ENCODE measurements at places on chromosomes 6 and 20.
A peak's percentile ranks its signal among the peaks of the same experiment; 100 is the strongest.

GRCh38 chr20:38620441-38620840, 18.8 kb downstream of the ARHGAP40 start:
- DNase-seq: no peak

- no peak for DNase-seq
These were observed 300.3 kb downstream of the PRL start for GRCh38 chr6:21996425-21997118.

DNA sequence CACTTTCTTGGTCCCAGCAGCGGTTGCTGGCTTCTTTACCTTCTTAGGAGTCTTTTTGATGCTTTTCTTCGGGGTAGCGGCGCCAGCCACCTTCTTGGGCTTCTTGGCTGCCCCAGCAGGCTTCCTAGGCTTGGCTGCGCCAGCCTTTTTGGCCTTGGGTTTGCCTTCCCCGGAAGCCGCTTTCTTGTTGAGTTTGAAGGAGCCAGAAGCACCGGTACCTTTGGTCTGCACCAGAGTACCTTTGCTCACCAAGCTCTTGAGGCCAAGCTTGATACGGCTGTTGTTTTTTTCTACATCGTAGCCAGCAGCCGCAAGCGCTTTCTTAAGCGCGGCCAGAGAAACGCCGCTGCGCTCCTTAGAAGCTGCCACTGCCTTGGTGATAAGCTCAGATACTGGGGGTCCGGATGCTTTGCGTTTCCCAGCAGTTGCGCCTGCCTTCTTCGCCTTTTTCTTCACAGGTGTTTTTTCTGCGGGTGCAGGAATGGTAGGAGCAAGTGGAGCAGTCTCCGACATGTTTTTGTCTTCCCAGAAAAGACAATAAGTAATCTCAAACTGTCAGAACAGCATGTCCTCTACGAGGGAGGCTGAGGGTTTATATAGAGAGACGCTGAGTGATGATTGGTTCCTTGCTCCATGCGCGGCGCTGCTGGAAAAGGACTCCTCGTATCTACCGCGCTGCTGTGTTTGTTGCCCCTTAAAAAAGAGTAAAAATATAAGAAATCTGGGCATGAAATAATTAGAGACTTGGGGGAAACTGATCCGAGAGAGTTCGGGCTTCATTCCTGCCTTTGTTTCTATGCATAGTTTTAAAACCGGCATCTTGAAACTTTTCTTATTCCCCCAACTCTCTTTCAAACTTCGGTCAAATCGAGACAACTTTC, 130.3 kb upstream of the BTN3A2 start:
- DNase-seq: peak; percentile 58

- DNase-seq: no peak
These were observed 242.4 kb downstream of the ALDH8A1 start for GRCh38 chr6:134707342-134708031.

DNA sequence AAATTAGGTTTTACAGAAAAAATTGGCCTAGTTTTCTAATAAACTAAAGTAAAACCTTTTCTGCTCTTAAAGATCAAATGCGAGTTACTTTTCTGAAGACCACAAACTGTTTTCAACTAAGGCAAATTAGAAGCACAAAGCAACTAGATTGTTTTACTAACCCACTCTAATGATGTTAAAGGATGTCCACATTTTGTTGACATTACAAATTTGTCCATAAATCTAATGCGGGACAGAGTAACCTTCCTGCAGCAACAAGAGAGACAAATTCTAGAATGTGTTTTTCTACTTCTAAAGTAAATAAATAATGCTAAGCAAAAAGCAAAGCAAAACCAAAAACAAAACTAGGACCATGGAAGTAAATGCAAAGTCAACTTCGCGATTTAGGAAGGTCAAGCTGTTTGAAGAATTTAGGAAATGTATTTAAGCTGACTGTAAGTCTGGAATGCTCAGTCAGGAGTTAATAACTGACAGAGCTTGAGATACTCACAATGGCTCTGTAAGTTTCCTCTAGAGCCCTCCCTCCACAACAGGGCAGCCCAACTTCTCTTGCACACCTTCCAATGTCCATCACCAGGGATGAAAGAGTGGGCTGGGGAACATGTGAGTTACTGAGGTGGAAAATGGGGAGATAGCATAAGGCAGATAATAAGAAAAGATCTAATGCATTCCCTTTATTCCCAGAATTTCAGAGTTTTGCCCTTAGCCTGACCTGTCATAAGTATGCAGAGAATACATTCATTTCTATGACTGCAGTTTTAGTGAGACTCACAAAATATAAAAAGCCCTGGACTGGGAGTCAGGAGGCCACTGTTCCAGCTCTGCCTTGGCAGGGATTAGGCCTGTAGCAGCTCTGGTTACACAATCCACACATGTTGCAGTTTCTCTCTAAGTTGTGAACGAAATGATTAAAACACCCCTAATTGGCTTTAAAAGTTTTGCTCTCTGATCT, 158.8 kb downstream of the FOXA2 start:
- no peak for DNase-seq

- DNase-seq: no peak
These were observed 59.2 kb upstream of the POU3F2 start for GRCh38 chr6:98775205-98775604.

DNA sequence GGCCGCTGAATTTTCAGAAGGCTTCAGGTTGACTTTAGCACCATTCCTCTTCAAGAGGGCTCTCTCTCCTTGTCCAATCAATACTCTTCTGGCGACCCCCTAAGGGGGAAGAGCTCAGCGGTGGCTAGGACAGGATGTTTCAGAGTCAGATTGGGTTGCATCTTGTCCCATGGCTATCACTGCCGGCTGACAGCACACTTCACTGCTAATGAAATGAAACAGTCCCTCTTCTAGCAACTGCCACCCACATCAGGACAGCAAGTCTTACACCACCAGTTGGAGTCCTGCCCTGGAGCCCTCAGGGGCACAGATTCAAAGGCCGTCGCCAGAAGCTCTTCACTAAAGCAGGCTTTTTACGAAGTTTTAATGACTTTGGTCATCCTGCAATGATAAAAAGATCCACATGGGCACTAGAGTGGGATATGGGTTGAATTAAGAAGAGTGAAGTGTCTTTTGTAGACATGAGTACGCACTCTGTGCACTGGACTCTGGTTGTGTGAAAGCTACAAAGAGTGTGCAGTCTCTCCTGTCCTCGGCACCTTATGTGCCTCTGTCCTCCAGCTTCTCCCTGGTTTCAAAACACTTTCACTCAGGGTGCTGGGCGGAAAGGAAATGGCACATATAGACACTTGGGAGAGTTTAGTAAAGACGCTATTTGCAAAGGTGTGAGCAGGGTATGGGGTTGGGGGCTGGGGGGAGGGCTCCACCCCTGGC, 66.1 kb upstream of the SLC22A16 start:
- no peak for DNase-seq

DNA sequence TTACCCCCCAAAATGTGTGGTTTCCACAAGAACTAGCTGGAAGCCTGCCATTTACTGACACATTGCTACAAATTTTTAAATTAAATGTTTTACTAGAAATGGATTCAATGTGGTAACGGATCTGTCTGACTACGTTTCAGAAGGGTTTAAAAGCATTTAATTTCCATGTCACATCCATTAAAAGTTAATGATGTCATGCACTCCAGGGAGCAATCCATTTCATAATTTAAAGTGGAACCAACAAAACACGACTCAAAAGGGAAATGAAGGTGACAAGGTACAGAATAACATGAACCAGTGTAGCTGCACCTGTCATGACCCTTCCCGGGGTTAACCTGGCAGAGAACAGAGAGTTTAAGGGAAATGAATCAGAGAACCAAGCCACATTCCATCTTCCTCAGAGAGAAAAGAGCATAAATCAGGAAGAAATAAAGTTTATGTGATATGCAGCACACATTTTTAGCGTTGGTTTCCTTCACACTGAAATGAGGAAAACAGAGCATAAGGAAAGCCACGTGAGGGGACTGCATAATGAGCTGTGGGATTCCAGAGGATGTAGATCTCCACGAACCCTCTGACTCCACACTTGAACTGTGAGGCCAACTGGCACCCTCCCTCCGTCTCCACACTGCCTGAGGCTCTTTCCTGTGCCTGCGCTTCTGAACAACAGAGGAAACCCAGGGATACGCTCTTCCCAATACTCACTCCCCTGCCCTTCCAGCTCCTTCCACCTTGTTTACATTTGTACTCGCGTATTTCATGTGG, 170.3 kb upstream of the AHI1 start:
- DNase-seq: no peak

GRCh38 chr6:97850458-97851212, 567.6 kb upstream of the MMS22L start:
- DNase-seq: no peak

GRCh38 chr6:140271759-140272377, 897.4 kb upstream of the CITED2 start:
- DNase-seq: no peak

DNA sequence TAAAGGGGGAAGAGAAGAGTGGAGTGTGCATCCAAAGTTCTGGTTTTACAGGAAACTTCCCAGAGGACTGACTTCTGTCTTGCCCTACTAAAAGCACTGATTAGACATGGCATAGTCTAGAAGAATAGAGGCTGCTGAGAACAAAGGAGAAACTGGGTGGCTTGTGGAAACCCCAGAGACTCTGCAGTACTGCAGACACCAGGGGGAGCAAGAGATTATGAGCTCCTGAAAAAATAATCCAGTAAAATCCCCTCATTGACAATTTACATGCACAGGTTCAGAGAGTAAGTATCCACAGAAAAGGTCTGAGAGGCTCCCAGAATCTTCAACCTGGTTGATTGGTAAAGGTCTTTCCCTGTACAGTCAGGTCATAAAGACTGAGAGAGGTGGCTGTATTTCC, 48.7 kb upstream of the CLVS2 start:
- no peak for DNase-seq

- DNase-seq: no peak
These were observed 2.6 kb downstream of the ZMYND8 start for GRCh38 chr20:47353692-47354463.

GRCh38 chr20:47455133-47456040, 46.3 kb upstream of the NCOA3 start:
- no peak for DNase-seq

DNA sequence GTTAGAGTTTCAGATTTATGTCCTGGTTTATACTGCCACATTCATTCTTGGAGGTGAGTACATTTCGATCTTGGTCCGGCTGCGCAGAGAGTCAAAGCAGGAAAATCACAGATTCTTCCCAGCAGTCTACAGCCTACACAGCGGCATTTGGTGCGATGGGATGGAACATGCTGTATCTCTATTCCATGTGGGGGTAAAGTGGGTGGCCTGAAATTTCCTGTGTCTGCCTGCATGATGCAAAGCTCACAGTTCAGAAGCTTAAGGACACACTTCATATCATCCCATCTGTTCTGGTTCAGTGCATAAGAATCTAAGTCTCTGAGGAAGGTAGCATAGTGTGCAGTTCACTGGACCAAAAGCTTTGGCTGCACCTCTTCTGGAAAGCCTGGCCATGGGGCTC, at the start of gene DEFB127:
TSS of gene DEFB127 (plus strand) at position 301 of the 400 bp plus-strand sequence. CDS start at position 392, 91 bp downstream.
- DNase-seq: no peak

DNA sequence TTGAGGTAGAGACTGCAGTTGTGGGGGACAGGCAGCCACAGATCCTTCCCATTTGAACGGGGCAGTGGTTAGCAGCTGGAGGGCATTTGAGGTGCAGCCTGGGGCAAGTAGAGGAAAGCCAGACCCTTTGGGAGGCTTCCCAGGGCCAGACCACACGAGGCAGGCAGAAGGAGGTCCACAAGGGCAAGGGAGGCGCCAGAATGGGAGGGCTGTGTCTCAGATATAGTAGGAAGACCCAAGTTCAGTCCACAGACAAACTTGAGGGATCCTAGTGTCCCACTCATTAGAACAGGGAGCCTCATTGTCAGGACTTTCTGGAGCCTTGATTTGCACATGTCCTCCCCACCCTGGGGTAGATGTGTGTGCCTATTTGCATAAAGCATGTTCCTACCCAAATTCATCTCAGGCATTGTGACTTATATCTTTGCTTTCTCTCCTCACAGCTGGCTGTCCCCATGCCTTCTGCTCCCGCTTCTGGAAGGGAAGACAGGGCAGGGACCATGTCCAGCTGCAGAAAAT, 166.0 kb downstream of the VEGFA start:
- no peak for DNase-seq

DNA sequence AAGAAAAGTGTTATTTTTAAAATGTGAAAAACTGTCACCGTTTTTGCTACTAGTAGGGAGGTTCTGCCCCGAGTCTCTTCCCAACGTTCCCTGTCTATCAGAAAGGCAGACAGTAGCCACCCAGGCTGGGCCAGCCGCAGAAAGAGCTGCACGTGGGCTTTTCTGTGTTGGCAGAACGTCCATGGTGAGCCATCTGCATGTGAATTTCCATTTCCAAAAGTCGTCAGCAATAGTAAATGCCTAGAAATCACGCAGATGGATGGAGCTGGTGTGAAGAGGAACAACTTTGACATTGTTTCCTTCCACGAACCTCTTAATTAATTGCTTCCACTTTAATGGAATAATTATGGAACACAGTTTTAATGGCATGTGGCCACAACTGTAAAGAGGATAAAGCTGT, 97.5 kb downstream of the FAM120B start:
- no peak for DNase-seq

DNA sequence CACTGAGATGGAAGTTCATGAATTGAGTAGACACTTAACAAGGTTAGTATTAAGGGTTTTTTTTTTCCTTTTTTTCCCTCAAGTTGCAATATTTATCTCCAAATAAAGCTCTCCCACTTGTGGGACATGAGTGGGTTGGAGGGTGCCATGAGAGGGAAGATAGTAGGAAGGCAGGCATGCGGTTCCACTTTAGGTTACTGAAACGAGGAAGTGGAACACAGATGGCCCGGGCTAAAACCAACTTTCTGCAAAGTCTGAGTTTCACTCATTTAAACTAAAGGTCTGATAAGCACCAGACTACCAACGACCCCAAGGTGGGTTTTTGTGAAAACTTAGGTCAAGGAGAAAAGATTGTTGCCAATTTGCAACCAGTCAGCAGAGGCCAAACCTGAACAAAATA, 42.2 kb downstream of the TBC1D7 start:
- DNase-seq: no peak

GRCh38 chr20:47428851-47429336, 72.4 kb upstream of the ZMYND8 start:
- DNase-seq: no peak

DNA sequence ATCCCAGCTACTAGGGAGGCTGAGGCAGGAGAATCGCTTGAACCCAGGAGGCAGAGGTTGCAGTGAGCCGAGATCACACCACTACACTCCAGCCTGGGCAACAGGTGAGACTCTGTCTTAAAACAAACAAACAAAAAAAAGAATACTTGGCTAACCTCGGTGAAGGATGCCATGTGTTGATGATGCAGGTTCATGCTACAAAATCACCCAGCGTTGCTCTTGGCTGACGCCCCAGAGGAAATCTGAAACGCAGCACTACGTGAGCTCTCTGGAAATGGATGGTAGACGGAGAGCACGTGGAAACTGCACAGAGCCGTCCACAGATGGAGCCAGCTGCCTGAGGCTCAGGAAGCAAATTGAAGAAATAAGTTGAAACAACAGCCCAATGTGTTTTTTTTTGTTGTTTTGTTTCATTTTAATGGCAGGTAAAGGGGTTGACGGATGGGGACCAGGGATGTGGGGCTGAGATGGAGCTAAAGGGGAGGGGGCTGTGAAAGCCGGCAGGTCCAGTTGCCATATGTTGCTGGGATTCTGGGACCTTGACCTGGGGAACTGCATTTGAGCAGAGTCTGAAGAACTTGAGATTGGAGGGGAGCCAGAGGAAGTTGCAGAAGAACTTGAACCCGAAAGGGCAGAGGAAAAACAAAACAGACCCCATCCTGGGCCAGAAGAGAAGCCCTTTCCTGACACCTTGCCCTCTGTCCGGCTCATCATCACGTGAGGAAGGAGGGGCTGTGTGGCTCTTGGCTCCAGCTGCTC, 12.8 kb upstream of the MANBAL start:
- no peak for DNase-seq

- DNase-seq: no peak
These were observed 23.9 kb upstream of the TINAG start for GRCh38 chr6:54284161-54284860.
